Activated CD4-positive, alpha-beta T cell treated with anti-CD3 and anti-CD28 coated beads for 36 hours (primary cell): ENCODE measurements at places on chromosomes 11 and 22.

GRCh38 chr22:20218987-20219386 is 49.1 kb downstream of the RTN4R start:
- no peak for DNase-seq

GRCh38 chr22:47540011-47540410 is 777.6 kb downstream of the TBC1D22A start:
- no peak for DNase-seq

DNA sequence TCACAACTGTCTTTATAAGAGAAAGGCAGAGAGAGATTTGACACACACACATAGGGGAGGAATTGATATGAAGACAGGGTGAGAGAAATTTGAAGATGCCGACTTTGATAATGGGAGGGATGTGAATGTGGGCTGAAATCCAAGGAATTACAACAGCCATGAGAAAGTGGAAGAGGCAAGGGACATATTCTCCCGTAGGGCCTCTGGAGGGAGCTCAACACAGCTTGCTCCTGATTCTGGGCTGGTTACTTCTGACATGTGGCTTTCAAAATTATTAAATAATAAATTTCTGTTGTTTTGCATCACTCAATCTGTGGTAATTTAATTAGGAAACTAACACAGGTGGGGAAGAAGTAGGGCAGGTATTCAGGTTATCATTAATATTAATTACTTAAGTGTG is 282.9 kb downstream of the LUZP2 start:
- no peak for DNase-seq

GRCh38 chr22:17905445-17905844 is 118.9 kb downstream of the MICAL3 start:
- no peak for DNase-seq

GRCh38 chr11:1109918-1110705 is 35.4 kb downstream of the MUC2 start:
- DNase-seq = no peak

- no peak for DNase-seq
Observed at GRCh38 chr11:105719073-105719822, 109.4 kb downstream of the GRIA4 start.

DNA sequence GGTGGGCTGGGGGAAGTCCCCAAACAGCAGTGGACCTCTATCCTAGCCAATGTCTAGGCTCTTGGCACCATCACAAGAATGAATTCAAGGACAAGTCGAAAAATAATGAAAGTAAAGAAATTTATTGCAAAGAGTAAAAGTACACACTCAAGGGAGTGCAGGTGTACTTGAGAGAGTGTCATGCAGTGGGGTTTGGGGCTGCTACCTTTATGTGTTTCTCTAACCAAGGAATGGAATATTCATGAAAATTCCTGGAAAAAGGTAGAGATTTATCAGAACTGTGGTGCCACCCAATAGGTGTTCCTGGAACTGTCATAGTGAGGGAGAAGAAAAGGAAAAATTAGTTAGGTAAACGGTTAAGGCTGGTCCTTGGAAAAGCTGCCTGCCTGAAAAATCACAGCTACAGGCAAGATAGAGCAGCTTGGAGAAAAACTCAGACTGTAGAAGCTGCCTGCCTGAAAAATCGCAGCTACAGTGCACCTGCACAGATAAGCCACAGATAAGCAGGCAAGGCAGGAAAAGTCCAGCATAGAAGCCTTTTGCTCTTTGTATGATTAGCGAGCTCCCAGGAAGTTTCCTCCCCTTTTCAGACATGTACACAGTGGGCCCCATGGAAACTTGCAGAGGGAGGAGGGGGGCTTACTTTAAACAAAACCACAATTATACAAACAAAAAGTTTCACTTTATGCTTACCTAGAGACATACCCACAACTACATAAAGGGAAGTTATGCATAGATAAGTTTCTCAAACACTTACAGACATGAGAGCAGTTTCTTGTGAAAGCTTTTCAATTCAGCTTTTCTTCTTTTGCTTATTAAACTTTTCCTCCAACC is 71.4 kb upstream of the B3GNT6 start:
- no peak for DNase-seq

DNA sequence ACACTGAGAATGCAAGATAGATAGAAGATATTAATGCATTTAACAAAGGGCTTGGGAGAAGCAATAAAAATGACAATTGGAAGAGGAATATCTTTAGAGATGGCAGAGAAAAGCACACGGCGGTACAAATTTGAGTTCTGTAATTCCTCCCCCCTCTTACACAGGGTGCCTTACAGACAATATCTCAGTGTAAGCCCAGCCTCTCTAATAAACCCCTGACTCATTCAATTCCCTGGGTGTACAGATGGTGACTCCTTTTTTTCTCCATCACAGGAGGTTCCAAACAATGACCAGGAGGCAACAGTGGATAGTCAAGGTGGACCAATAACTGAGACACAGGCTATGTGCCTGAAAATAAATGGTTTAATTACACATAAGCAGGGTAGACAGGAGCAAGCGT is 598.6 kb downstream of the OPCML start:
- no peak for DNase-seq

- DNase-seq = no peak
Observed at GRCh38 chr11:13346470-13346869, 68.9 kb downstream of the BMAL1 start.

DNA sequence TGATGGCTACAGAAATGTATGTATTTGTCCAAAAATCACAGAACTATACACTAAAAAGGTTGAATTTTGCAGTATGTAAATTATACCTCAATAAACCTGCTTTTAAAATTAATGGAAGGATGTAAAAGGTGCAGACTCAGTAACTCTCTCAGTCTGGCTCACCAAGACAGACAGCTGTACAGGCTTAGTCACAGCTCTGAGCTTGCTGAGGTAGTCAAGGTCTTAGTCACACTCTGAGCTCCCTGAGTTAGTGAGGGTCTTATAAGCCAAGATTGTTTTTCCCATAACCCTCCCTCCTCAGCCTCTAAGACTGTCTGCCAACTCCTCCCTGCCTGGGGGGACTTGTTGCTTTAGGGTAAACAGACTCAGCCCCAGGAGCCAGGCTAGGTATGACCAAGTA is 59.3 kb upstream of the IZUMO1R start:
- DNase-seq = no peak

GRCh38 chr11:118886681-118887111 is 3.0 kb downstream of the CXCR5 start:
- peak; percentile 8 for DNase-seq

GRCh38 chr11:98155696-98156095 is 865.1 kb upstream of the CNTN5 start:
- no peak for DNase-seq

DNA sequence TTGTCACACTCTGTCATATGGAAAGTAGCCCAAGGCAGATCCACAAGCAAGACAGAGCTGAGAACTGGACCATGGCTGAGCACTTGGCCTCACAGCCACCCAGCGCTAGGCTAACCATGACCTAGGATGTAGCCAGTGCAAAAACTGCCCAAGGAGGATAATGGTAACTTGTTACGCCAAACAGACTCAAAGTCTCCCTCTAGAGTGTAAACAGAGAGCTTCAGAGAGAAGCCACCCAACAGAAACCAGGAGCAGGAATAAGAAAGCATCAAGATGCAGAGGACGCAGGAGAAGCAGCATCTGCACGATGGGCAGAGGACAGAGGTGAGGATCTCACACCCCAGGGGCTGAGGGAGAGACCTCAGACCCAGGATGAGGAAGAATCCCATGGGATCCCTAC is 97.9 kb downstream of the RCN1 start:
- DNase-seq = no peak

DNA sequence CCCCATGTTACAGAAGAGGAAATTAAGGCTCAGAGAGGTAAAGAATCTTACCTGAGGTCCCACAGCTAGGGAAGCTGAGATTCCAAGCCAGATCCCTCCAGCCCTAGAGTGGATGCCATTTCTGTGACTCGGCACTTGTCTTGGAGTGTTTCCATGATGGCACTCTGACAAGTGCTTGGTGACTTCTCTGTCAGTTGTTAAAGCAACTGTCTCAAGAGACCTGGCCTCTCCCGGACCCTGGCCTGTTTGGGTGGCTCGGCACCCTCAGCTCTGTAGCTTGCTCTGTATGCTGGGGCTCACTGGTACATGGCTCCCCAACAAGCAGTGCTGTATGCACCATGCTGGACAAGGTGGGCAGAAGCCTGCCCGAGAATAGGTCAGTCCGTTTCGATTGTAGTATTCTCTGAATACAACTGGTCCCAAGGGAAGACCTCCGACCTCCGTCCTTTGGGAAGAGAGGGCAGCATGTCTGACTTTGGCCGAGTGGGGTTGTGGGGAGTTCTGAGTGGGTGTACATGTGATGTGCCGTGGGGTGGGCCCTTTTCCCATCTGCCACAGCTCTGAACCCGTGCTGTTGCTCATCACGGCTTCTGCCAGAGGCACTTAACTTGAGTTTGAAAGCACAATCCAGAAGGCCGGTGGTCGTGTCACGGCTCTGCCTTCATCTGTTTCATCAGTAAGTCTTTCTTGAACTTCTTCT is 12.4 kb downstream of the ACO2 start:
- DNase-seq = no peak

GRCh38 chr11:125623064-125623463 is 1.9 kb upstream of the CHEK1 start:
- DNase-seq = no peak

- no peak for DNase-seq
Observed at GRCh38 chr11:19079643-19080440, 19.3 kb upstream of the MRGPRX2 start.

GRCh38 chr11:132094598-132094997 is 724.2 kb downstream of the NTM start:
- DNase-seq = no peak

- DNase-seq = no peak
Observed at GRCh38 chr11:23314162-23314561, 453.9 kb upstream of the CCDC179 start.

DNA sequence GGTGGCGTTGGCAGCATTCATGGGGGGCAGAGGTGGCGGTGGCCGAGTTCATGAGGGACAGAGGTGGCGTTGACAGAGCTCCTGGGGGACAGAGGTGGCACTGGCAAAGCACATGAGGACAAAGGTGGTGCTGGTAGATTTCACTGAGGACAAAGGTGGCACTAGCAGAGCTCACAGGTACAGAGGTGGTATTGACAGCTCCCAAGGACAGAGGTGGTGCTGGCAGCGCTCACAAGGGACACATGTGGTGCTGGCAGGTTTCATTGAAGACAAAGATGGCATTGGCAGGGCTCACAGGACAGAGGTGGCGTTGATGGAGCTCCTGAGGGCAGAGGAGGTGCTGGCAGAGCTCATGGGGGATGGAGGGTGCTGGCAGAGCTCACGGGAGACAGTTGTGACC is 425.4 kb downstream of the CTTN start:
- DNase-seq = no peak

GRCh38 chr11:74672332-74672955 is 58.8 kb downstream of the CHRDL2 start:
- DNase-seq = no peak

DNA sequence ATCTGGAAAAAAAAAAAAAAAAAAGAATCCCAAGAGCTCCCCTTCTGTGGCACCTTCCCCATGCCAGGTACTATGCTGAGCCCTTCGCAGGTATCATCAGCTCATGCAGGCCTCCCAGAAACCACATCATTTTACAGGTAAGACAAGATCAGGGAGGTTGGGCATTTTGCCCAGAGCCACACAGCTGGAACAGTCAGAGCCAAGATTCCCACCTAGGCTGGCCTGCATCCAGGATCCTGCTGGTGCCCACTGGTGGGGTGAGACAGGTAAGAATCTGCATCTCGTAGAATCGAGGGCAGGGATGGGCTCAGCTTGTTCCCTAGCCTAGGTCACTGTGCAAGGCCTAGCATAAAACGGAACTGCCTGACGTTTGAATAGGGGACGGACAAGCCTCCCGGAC is 15.7 kb upstream of the MEN1 start:
- DNase-seq = no peak

GRCh38 chr22:47000888-47001287 is 238.4 kb downstream of the TBC1D22A start:
- DNase-seq = no peak

DNA sequence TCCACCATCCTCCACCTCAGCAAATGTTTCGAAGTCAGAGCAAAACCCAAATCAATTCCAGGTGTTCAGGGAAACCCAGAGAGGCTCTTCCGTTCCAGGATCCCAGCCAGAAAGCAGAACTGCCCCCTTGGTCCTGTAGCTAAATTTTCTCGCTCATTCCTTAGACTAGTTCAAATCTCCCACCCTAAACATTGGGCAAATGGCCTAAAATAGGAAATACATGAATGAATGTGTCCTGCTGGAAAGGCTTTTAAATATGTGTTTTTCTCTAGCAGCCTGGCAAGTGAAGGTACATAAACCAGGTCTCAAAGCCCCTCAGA is 89.6 kb downstream of the ETS1 start:
- DNase-seq = no peak

DNA sequence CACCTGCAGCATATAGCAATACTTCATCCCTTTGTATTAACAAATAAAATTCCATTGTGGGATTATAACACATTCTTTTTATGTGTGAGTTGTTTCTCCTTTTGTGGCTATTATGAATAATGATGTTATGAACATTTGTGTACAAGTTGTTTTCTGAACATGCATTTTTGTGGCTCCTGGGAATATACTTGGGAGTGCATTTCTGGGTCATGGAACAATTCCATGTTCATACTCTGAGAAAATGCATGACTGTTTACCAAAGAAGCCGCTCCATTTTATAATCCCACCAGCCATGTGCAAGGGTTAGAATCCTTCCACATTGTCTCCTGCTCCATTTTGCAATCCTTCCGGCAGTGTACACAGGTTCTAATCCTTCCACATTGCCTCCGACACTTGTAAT is 713.8 kb downstream of the TBC1D22A start:
- no peak for DNase-seq

DNA sequence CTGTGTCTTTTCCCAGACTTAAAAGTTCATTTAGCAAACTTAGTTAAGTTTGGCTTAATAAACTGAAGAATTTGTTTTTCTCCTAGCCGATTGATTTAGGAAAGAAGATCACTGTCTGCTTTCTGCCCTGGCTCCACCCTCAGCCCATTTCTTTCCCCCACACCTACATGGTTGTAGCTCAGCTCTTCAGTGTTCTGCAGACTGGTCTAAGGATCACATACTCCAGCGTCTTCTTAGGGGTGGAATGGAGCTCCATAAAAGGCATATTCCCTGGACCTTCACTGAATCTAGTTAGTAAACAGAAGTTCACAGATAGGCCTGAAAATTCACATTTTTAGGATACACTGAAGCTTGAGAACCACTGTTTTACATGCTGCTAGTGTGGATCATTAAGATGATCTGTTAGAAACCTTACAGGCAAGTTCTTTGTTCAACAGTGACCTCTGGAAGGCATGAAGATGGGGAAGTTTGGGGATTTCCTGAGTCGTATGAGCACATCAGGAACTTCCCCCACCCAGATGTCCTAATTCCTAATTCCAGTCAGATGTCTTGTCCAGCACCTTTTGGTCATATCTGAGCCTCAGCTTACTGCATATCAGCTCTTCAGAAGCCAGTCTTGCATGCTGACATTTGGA is 16.8 kb downstream of the PIWIL4 start:
- DNase-seq = no peak

GRCh38 chr22:47847131-47847890 is 1084.9 kb downstream of the TBC1D22A start:
- DNase-seq = no peak

- DNase-seq = no peak
Observed at GRCh38 chr11:7524462-7525235, 10.8 kb downstream of the PPFIBP2 start.
